ENCODE measurements at places on chromosomes 1 and 21. TPM values are rescaled to one million over a fixed set of nuclear protein-coding genes. Genes with fewer than 3 reads are reported as not detected.

GRCh38 chr1:227317523-227318015, 723 bp downstream of the CDC42BPA start:
- DNase-seq = peak; percentile 80

DNA sequence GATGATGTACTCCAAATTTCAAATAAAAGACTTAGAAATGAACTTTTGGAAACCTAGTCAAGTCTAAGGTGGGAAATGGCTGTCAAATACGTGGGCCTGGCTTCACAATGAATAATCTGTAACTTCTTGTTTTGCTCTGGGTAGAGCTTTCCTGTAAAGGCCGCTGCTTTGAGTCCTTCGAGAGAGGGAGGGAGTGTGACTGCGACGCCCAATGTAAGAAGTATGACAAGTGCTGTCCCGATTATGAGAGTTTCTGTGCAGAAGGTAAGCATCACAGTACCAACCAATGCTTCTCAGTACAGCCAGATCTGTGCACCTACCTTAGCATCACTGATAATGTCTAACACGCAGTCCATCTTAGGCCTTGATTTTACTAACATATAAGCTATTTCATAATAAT, 73.6 kb downstream of the TPR start:
- DNase-seq = no peak

GRCh38 chr1:85652327-85652726, 55.9 kb downstream of the ZNHIT6 start:
- no peak for DNase-seq

DNA sequence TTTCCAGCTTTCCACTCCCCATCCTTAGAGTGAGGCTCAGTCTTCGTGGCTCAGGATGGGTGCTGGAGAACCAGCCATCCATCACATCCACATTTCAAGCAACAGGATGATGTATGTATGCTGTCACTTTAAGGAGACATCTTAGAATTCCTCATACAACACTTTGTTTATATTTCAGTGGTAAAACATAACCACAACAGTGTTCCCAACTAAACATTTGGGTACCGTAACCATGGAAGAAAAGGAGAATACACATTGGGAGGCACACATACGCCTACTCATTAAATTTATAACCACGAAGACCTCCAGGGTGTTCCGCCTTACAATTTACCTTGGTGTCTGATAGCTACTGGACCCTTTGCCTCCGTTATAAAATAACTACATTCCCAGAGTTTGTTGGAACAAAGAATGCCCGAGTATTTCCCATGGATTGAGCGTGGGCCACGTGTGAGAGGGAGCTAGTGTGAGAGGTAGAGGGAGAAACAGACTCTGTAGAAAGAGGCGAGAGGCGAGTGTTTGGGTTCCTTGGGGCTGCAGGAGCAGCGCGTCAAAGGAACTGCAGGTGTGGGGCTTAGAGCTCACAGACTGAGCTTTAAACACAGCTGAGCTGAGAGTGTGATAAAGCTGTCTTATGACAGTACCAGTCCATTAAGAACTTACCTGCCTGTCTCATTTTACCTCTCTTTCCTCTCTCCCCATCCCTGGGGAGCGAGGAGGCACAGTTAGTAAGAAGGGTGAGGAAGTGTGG, 111.5 kb upstream of the USP24 start:
- no peak for DNase-seq

- DNase-seq = peak; percentile 26
Observed at GRCh38 chr1:85027242-85027983, 20.9 kb downstream of the MCOLN3 start.

GRCh38 chr21:44295163-44295573, 4.7 kb upstream of the PFKL start:
- no peak for DNase-seq

- DNase-seq = no peak
Observed at GRCh38 chr1:30754684-30755171, 2.8 kb downstream of the LAPTM5 start.

GRCh38 chr1:171597203-171597602, 24.8 kb upstream of the MYOCOS start:
- no peak for DNase-seq

GRCh38 chr21:45323487-45324311, 36.0 kb upstream of the POFUT2 start:
- no peak for DNase-seq

- no peak for DNase-seq
Observed at GRCh38 chr1:190935925-190936324, 458.3 kb upstream of the BRINP3 start.

GRCh38 chr1:5815211-5815610, 177.0 kb downstream of the NPHP4 start:
- no peak for DNase-seq

GRCh38 chr1:107867422-107867821, 97.6 kb downstream of the VAV3 start:
- DNase-seq = peak; percentile 56

GRCh38 chr1:231626951-231627614, 493 bp downstream of the DISC1 start:
- peak; percentile 78 for DNase-seq

DNA sequence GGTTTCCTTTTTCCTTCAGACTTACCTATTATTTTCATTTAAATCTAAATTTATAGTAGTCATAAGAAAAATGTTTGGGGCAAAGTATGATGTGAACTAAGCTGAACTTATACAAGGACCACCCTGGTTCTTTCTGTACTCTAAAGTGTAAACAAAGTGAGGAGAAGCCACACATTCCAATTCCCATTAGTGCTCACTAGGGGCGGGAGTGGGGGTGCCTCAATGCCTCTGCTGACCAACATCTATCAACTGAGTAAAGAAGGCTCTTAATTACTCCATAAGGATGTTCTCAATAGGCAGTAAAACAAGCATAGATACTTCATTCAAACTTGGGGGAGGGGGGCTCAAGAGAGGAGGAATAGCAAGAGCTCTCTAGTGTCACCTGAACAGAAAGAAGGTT, 151.7 kb downstream of the CDC42BPA start:
- DNase-seq = peak; percentile 33

DNA sequence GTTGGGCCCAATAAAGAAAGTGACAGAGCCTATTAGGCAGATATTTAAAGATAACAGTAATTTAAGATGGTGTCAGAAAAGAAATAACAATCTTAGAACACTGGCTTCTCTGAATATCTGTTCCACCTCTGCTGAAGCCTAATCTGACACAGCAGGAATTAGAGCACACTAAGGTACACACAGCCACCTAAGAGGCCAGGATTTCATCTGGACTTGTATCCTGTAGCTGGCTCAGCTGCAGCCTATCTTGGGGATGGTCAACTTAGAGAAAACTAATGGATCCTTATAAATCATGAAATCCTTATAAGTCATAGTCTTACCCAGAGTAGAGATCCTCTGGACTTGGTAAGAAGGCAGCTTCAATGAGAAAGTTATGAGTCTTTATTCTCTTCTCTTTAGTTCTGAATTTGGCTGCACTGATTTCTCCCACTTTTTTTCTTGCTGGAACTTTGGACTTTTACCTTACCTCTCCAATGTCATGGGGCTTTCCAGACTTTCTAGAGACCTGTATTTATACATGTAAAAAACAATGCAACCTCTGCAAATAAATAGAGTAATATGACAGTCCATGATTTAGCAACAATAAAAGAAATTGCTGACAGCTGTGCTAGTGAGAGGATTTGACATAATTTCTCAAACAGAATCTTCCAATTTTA, at the start of gene GBP7:
Gene GBP7, minus strand, starts transcription at position 403 of the 656 bp plus-strand sequence. CDS start 4,068 bp downstream, outside the sequence.
- no peak for DNase-seq

- no peak for DNase-seq
Observed at GRCh38 chr21:22579741-22580140, 1581.5 kb downstream of the NCAM2 start.

The HTR1D gene
- total RNA-seq = 2.0 TPM

The PAQR6 gene
- total RNA-seq = 5.0 TPM

The DPT gene
- total RNA-seq = not detected

The NPHS2 gene
- total RNA-seq = not detected

The LHX8 gene
- total RNA-seq = not detected

The SLC45A3 gene
- 5.1 TPM for total RNA-seq

The TNNT2 gene
- total RNA-seq = 3.1 TPM

The DENND2D gene
- total RNA-seq = not detected
